Central memory CD8-positive, alpha-beta T cell (primary cell): ENCODE measurements at places on chromosomes 4 and X.
A peak's percentile ranks its signal among the peaks of the same experiment; 100 is the strongest.

DNA sequence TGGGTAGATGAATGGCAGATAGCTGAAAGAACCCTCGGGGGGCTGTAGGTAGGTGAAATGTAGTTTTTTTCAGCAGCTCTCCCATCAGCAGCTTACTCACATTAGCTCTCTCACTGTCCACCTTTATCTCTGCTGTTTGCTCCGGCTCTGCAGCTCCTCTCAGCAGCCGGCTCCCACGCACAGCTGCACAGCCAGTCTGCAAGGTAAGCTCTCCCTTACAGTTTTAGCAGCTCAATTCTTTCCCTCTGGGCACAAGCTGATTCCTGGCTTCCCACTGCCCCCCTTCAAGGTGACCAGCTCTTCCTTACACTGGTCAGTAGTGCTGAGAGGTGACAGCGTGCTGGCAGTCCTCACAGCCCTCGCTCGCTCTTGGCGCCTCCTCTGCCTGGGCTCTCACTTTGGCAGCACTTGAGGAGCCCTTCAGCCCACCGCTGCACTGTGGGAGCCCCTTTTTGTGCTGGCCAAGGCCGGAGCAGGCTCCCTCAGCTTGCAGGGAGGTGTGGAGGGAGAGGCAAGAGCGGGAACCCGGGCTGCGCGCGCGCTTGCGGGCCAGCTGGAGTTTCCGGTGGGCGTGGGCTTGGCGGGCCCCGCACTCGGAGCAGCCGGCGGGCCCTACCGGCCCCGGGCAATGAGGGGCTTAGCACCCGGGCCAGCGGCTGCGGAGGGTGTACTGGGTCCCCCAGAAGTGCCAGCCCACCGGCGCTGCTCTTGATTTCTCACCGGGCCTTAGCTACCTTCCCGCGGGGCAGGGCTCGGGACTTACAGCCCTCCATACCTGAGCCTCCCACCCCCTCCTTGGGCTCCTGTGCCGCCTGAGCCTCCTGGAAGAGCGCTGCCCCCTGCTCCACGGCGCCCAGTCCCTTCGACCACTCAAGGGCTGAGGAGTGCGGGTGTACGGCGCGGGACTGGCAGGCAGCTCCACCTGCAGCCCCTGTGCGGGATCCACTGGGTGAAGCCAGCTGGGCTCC lies 393.6 kb downstream of the CENPC start:
- H3K27me3 ChIP-seq: no peaks in the 10 kb centered on the region
- no peaks in the 10 kb centered on the region for H3K36me3 ChIP-seq
- no peak overlapping the region for H3K27ac ChIP-seq
- no peak overlapping the region for H3K4me3 ChIP-seq

- H3K36me3 ChIP-seq: peaks cover 2% of the 10 kb centered on the region
- H3K27ac ChIP-seq: no peak overlapping the region
- no peak overlapping the region for H3K4me3 ChIP-seq
Observed at GRCh38 chrX:81390237-81390636, 188.3 kb downstream of the SH3BGRL start.

DNA sequence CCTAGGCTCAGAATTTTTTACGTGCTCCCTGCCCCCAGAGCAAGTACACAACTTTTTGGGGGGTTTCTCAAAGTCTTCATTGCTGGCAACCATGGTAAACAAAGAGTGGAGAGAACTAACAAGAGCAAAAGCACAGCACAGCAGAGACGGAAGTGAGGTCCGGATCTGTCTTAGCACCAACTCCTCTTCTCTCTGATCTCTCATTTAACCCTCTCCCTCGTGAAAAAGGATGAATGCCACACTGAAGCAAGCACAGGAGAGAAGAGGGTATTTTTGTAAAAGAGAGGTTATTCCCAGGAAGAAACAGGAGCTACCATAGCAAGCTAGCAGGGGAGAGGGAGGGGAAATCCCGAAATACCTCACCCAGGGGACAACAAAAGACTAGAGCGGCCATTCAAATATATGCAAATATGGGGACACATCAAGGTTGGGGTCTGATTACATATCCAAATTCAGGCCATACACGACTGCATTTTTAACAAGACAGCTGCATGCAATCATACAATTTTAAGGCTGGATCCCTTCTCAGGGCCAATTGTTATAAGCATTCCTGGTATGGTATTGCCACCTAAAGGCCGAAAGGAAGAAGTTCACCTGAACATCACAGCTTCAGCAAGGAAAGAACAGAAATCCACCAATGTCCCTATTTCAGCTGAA lies 46.6 kb downstream of the CD40LG start:
- no peaks in the 10 kb centered on the region for H3K27me3 ChIP-seq
- H3K36me3 ChIP-seq: peaks cover 12% of the 10 kb centered on the region
- peak overlapping the region; percentile 73 for H3K27ac ChIP-seq
- H3K4me3 ChIP-seq: no peak overlapping the region

- H3K27me3 ChIP-seq: peaks cover 9% of the 10 kb centered on the region
- no peak overlapping the region for H3K27ac ChIP-seq
- no peaks in the 10 kb centered on the region for H3K36me3 ChIP-seq
- no peak overlapping the region for H3K4me3 ChIP-seq
Observed at GRCh38 chr4:176262243-176262642, 6.8 kb downstream of the ASB5 start.
